ENCODE measurements at places on chromosomes 12 and 14.

GRCh38 chr12:44765796-44766195 is 110.3 kb downstream of the NELL2 start:
- no peak for DNase-seq

DNA sequence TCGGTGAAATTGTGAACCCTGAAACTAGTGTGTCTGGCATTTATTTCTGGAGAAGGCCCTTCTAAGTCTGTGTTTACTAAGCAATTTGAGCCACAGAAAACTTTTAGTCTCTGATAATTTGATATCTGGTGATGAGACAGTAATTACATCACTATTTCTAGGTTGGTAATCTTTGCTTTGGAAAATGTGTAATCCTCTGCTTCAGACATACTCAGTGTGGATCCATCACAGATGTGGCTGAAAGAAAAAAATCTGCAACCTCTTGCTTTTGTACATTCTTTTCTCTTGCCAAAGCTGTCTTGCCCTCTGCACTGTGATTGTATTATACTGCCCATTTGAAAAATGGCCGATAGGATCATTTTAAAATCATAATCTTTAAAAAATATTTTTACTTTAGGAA is 78.1 kb downstream of the PELI2 start:
- no peak for DNase-seq

DNA sequence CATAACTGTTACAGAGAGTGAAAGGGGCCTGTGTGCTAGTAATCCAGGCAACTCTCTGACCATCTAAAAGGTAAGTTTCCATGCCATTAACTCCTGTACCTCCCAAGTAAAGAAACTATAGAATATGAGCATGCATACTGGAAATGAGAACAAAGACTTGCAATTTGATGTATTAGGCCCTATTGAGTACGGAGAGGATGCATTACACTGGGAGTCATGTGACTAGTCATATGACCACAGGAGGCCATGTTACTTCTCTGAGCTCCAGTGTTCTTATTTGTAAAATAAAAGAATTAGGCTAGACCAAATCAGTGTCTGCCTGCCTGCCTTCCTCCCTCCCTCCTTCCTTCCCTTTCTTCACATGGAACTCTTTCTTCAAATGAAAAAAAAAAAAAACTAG is 440.1 kb upstream of the CCDC196 start:
- no peak for DNase-seq

- DNase-seq: no peak
Observed at GRCh38 chr12:54138219-54138618, 50.6 kb downstream of the SMUG1 start.

- no peak for DNase-seq
Observed at GRCh38 chr14:60093080-60093479, 1.4 kb downstream of the PCNX4 start.

DNA sequence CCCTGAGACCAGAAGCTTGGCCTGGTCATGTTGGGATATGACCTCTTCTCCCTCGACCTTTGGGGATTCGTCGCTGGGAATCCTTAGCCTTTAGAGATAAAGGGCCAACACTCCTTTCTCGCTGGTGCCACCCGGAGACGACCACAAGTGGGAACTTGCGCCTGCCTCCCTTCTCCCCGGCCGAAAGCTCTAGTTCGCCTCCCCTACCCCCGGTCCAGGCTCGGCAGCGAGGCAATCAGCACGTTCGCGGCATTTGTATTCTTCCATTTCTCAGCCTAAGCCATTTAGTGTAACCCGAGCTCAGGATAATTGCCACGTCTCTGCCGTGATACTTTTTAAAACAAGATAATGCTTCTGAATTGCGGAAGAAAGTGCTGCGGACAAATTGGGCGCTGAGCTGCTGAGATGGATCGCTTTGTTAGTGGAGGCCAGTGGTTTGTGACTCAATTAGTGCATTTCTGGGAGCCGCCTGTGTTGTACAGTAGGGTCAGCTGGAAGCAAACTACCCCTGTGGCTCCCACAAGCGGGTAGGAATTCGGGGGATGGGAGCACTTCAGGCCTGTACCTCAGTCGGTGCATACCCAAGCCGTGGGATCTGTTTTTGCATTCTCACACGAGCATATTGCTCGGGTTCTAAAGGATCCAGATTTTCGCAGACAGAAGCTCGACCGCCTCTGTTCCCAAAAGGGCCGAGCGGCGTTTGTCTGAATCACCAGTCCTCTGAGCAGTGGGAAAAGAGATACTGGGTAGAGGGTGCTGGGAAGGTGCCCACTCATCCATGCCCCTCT is 6.8 kb upstream of the SIX1 start:
- DNase-seq: no peak

DNA sequence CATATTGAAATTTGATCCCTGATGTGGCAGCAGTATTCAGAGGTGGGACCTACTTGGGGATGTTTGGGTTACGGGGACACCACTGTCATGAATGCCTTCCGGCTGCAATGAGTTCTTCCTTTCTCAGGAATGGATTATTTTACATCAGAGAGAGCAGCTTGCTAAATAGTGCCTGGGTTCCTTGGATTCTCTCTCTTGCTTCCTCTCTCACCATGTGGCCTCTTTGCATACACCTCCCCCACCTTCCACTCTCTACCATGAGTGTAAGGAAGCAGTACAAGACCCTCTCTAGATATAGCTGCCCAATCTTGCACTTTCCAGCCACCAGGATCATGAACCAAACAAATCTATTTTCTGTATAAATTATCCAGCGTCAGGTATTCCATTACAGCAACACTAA is 15.4 kb upstream of the SCAF11 start:
- DNase-seq: no peak
